Activated effector memory CD4-positive, alpha-beta T cell treated with anti-CD3 and anti-CD28 coated beads, Interleukin-2, amount 50 U/mL, for 16 hours (primary cell): ENCODE measurements at places on chromosomes 5 and 9.

- DNase-seq, result no peak
Observed at GRCh38 chr5:27516437-27516836, 478.1 kb upstream of the CDH9 start.

DNA sequence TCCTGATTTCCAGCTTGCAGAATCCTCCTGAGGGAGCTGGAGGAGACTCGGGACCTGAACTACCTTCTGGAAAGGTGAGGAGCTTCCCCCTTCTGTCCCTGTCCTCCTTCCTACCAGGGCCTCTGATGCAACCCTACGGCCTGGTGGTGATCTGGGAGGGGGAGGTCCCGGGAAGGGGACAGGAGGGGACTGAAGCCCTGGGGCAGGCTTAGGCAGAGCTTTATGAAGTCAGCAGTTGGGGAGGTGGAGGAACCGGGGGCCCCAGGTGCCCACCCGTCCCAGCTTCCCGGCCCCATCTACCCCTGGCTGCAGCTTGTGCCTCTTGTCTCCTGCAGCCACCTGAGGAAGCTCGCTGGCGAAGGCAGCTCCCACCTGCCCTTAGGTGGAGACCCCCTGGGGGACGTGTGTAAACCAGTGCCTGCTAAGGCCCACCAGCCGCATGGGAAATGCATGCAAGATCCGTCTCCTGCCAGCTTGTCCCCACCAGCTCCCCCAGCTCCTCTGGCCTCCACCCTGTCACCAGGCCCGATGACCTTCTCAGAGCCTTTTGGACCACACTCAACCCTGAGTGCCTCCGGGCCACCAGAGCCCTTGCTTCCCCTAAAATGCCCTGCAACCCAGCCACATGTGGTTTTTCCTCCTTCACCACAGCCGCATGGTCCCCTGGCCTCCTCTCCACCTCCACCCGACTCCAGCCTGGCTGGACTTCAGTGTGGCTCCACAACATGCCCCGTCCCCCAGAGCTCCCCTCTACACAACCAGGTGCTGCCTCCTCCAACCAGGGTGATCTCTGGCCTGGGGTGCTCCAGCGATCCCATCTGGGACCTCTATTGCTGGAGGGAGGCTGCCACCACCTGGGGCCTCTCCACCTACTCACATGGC, 2.1 kb downstream of the SPATA31E1 start:
- no peak for DNase-seq

DNA sequence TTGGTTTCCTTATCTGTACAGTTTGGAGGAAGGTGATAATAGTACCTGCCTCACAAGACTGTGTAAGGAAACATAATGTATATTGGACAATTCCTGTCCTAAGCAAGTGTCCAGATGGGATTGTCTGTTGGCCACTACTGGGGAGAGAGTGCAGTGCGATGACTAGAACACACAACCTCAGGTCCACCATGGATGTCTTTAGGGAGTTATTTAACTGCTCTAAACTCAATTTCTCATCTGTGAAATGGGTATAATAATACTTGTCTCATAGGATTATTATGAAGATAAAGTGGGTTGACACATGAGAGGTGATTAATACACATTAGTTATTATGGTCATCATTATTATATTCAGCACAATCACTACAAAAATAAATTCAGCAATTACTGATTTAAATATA, 63.1 kb downstream of the CAST start:
- no peak for DNase-seq

DNA sequence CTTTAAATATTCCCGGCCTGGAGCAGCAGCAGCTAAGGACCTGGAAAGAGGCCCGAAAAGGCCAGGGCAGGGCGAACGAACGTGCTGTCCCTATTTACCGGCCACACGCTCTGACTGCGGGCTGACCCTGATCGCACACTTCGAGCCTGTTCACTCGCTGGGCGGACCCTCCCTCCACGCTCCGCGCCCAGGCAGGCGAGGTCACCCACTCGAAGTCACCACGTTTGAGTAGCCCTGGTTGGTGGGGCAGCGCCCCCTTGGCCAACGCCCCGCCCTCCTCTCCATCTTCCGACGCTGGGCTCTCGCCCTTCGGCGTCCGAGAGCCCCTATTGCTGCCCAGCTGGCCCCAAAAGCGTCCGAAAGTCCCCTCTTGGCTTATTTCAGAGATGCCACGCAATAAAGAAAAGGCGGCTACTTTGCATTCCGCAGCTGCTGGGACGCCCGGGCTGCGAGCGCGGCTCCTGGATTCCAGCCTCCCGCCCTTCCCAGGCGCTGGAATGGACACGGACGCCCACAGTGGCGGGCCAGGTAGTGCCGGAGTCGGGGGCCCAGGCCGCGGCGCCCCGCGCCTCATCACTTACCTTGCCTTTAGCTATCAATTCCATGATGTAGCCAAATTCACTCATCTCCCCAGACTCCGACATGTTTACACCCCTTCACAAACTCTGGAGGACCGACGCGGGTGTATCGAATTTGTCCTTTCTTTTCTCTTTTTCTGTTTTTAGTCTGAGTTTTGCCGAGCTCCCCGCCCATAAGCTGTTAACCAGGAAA, 9.9 kb upstream of the TRIM36 start:
- no peak for DNase-seq

- DNase-seq, result no peak
Observed at GRCh38 chr9:91503673-91504081, 80.0 kb upstream of the NFIL3 start.

GRCh38 chr9:130239741-130240241, 25.8 kb upstream of the HMCN2 start:
- peak; percentile 80 for DNase-seq

DNA sequence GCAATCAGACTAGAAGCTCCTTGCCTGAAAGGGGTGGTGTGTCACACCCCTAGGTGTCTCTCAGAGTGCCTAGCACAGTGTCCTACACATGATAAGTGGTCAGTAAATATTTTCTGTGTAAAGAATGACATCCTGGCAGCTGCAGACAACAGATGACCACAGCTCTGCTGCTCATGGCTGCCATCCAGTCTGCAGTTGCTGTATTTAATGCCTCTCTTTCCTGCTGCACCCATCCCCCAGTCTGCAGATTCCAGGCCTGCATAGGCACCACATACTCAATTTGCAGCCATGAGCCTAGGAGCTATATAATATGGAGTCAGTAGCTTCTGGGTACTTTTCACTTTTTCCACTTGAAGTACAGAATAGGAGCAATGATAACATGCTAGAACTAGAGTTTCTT, 94.9 kb upstream of the NR4A3 start:
- no peak for DNase-seq

- DNase-seq, result no peak
Observed at GRCh38 chr9:98220911-98221310, 28.5 kb upstream of the CORO2A start.

GRCh38 chr9:128103589-128103962, 24.0 kb downstream of the PTGES2 start:
- DNase-seq, result peak; percentile 76

GRCh38 chr9:75139201-75139600, 50.9 kb downstream of the OSTF1 start:
- DNase-seq, result no peak

- DNase-seq, result no peak
Observed at GRCh38 chr5:50564079-50564478, 102.4 kb upstream of the PARP8 start.

- no peak for DNase-seq
Observed at GRCh38 chr5:93503598-93504067, 77.4 kb downstream of the NR2F1-AS1 start.

DNA sequence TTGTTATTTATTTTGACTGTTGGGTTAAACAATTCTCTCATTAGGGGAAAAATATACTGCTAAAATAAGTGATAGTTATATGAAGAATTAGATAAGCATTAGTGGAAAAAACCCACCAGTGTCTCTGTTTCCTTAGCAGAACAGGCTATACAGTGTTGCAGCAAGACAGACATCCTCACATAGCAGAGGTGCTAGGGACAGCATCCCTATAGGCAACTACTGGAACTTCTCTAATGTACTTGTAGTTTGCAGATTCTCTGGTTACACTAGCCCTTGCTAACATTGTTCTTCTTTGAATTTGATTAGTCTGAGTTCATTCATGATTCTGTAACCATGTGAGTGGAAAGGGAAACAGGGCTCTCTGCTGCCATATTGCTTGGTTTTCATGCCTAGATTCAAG, 661.8 kb upstream of the RGMB start:
- DNase-seq, result no peak

DNA sequence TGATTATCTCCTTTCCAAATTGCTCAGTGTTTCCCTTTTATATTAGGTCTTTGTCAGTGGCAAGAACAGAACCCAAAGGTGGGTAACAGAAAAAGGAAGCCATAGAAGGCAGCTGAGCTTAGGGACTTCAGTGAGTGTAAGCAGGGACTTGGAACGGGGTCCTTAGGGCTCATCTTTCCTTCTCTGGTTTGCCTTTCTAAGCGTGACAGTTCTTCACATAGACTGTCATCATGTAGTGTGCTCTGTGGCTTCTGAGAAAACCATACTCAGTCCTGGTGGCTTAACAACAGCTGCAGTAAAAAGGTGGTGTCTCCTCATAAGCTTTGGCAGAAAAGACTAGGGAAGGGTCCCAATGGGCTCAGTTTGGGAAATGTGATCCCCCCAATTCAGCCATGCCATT, 108.8 kb downstream of the SLC12A2 start:
- no peak for DNase-seq

- DNase-seq, result no peak
Observed at GRCh38 chr9:36632892-36633291, 60.2 kb downstream of the MELK start.

- DNase-seq, result no peak
Observed at GRCh38 chr5:18882154-18882553, 1105.8 kb downstream of the CDH18 start.

- DNase-seq, result no peak
Observed at GRCh38 chr5:164688437-164688836, 1183.0 kb downstream of the MAT2B start.

DNA sequence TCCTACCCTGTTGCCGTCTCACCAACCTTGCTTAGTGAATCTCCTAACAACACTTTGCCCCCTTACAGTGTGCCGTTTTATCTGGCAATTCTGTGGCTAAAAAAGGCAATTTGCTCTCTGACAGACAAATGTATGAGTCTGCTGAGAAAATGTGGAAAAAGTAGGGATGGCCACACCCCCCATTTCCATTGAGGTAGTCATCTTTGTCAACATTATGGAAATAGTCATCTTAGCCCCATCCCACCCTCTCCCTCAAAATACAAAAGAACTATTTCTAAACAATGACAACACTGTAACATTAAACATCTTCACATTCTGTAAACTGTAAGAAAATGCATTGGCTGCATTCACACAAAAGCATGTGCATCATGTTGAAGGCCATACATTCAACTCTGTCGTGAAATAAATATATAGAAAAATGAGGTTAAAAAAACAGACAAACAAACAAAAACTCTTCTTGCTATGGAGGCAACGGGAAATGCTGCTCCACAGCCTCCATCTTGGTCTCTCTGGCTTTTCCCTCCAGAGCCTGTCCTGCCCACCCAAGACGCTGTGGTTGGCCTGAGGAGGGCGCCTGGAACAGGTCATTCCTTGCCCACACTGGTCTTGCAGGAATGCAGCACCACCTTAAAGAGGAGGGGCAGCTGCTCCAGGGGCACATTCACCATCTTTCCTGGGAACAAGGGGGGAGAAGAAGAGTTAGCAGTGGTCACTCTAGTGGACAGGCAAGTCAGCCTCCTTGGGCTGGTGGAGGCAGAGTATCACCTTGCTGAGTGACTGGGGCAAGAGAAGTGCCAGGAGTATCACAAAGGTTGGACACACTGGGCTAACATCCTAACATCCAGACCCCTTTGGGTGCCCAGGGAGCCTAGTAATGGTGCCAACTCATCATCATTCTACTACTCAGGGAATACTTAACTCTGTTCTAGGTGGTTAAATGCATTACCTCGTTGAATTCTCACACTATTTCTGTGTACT, 15.2 kb upstream of the NR5A1 start:
- DNase-seq, result no peak
